ENCODE measurements at places on chromosomes 16 and 17.

DNA sequence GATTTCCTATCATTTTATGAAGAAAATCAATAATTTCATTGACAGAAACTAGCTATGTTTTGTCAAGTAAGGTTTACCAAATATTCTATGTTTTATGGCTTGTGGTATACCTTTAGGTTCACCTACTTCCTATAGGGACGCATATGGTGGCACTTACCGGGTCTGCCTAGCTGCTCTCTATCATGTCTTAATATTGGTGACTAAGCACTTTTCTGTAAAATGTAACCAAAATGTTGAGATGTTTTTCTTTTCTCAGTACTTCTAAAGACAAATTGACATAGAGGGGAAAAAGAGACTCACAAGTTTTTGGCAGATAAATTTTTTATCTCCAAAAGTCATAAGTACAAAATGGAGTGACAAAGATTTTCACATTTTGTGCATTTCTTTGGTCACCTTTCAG, 22.6 kb upstream of the MYH4 start:
- no peak for DNase-seq

DNA sequence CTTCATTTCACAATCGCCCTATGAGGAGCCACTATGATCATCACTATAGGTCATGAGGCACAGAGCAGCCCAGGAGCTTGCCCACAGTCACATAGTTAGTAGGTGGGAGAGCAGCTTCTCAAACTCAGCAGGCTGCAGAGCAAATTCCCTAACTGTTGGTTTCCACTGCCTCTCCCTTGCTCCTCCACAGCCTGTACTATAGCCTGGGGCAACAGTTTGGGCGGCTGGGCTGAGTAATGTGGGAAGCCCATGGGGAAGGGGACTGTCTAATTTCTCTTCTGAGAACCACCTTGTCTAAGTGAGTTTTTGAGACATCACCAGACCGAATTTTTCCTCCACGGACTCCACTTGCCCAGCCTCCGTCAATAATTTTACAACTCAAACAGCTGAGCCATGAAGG, 73.4 kb upstream of the GPR139 start:
- no peak for DNase-seq

DNA sequence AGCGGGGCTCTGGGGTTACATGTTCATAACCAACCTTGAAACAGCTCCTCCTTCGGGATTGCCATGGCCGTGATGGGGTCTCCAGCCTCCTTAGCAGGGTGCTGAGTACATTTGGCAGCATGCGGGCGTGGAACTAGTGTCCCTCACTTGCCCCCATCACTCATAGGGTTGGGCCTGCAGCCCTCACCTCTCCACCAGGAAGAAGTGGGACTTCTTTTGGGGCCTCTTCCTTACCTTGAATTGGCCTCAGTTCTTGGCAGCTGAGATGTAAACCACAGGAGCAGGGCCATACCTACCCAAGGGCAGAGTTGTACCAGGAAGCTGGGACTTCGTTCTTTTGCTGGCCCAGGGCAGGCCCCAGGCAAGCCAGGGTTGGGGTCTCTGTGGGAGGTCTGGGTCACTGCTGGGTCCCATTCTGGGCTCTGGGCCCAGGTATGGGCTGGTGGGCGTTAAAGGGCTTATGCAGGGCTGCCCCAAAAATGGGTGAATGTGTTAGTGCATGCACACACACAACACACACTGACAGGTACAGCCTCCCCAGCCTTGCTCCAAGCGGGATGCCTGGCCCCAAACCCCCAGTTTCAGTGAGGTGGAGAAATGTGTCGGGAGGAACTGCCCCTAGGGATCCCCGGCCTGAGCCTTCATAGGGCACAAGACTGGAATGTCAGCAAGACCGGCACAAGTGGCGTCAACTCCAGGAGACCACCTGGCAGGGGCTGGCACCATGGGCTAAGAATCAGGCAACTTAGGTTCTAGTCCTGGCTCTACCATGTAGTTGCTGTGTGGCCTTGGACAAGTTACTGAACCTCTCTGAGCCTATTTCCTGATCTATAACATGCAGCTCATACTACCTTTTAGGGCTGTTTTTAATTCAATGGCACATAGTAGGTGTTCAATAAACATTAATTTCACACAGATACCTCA, 3.9 kb upstream of the KRT15 start:
- DNase-seq: no peak

DNA sequence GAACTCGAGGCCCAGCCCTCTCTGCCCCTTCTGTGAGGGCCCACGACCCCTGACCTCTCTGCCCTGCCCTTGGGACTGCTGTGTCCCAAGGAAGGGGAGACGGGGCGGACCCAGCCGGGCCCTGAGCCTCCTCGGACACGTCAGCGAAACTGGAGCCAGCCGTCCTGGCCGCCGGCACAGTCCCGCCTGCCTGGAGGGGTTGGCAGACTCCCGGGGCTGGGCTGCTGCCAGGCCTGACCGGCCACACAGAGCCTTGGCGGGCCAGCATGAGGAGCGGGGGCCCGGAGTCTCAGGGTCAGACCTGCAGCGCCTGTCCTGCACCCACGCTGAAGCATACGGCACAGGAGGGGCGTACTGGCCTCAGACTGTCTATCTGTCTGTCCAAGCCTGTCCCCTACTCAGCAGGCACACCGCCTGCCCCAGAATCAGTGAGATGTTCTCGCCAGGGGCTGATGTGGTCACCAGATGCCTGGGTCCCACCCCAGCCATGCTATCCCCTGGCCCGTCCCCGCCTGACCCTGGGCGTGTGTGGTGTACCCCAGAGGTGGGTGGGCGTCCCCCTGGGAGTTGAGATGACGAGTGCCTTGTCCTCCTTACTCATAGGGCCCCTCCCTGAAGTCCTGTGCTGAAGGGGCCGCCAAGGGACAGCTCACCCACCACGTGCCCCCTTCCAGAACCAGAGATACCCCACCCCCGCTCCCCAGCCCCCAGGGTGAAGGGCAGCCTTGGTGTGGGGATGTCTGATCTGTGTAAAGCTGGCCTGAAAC, 4.7 kb downstream of the VASN start:
- peak; percentile 29 for DNase-seq

Measured in NCI-H2029 (cell line).